CD14-positive monocyte (primary cell): ENCODE measurements at places on chromosomes 2 and 18. TPM values are rescaled to one million over a fixed set of nuclear protein-coding genes. Genes with fewer than 3 reads are reported as not detected.

Gene TMEM182
- polyA plus RNA-seq, result 0.23 and 0.28 TPM in 2 replicates

Gene RGPD8
- 0.29 TPM for polyA plus RNA-seq

Gene C2orf76
- polyA plus RNA-seq, result 32.5 TPM

Gene RASGRP3
- 0.62 TPM for polyA plus RNA-seq

DNA sequence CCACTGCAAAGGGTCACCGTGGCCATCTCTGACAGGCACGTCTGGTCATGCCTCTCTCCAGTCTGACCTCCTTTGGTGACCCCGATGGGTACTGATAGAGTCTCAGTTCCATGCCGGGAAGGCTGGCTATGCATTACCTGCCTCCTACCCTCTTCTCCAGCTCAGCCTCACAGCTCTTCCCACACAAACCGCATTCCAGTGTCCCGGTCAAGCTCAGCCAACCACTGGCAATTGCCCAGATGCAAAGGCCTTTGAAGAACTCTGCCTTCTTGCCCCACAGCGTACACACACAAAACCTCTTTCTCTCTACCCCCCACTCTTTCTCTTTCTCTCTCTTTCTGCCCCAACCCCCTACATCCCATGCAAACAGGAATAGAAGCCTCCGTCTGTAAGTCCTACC lies 37.6 kb downstream of the TMEM163 start:
- DNase-seq, result no peak

Gene HNMT
- 118 TPM for polyA plus RNA-seq
